Fibroblast of lung (primary cell): ENCODE measurements at places on chromosomes 13 and 19. TPM values are rescaled to one million over a fixed set of nuclear protein-coding genes. Genes with fewer than 3 reads are reported as not detected.

The ZNF540 gene
- polyA plus RNA-seq: 0.35 and 0.44 TPM in 2 replicates

- DNase-seq: no peak
Observed at GRCh38 chr13:85808811-85809210, 9.6 kb upstream of the SLITRK6 start.

GRCh38 chr13:99290894-99291293 lies 16.3 kb downstream of the GPR183 start:
- DNase-seq: no peak

The PTGIR gene
- polyA plus RNA-seq: 8.4 and 27.8 TPM in 2 replicates

The KLHL1 gene
- not detected in 2 replicates for polyA plus RNA-seq

The OR7D4 gene
- polyA plus RNA-seq: not detected in 2 replicates

The USE1 gene
- 25.8 and 27.1 TPM in 2 replicates for polyA plus RNA-seq

DNA sequence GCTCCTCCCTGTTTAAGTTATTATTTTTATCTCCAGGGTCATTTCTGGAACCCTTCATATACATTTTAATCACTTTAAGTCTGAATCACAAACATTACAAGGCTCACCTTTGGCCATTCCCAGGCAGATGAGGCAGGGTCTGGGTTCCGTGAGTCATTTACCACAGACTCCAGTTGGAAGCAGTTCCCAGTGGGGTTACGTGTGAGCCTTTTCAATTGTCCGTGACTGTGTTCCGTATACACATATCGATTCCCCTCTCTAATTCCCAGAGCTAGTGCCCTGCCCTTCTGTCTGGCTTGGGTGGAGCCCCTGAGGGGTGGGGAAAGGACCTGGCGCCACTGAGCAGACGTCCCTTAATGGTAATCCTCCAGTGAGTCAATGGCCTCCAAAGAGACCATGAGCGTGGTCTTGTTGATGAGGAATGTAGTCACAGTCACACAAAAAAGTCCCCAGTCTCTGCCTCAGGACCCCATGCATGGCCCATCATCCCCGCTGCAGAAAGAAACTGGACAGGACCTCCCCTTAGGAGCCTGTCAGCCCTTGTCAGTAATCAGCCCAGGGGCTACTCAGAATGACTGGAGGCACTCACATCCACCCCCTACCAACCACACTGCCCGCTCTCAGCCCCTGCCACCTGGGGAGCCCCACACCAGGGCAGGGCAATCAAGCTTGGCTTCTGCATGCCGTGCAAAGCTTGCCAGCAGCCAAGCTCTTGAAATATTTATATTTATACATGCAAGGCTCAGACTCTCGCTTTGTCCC lies 144.4 kb downstream of the ZIC5 start:
- DNase-seq: peak; percentile 6

GRCh38 chr19:15412832-15413231 lies 6.0 kb downstream of the AKAP8L start:
- peak; percentile 34 for DNase-seq
